AG09309 (cell line): ENCODE measurements at places on chromosomes 7 and 10.

- DNase-seq = no peak
Observed at GRCh38 chr10:22010973-22011408, 7.5 kb upstream of the DNAJC1 start.

GRCh38 chr10:72297281-72297804 is 23.6 kb downstream of the DDIT4 start:
- peak; percentile 97 for DNase-seq

DNA sequence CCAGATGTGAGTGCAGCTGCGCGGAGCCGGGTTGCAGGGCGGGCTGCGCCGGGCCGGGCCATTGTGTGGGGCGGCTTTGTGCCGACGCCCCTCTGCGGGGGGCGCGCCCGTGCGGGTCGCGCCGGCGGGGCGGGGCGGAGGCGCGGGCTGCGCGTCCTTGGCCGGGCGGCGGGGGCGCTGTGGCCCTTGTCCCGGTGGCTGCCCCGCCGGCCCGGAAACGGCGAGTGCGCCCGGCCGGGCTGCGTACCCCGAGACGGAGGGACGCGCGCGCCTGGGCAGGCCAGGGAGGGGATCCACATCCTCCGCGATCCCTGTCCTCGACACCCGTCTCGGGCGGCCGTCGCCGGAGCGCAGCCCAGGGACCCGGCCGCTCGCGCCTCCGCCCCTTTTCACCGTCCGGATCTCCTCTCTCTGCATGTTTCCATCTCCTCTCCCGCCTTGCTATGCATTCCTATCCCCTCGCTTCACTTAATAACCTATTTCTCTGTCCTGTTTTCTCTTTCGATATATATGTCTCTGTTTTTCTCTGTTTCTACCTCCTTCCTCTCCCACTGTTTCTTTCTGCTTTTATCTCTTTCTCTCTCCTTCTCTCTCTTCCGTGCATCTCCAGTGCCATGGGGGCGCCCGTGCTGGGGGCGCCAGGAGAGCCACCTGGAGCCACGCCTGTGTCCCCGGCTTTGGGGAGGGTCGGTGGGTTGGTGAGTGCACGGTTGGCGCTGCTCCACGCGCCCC is 765 bp downstream of the PFKFB3 start:
- DNase-seq = no peak

DNA sequence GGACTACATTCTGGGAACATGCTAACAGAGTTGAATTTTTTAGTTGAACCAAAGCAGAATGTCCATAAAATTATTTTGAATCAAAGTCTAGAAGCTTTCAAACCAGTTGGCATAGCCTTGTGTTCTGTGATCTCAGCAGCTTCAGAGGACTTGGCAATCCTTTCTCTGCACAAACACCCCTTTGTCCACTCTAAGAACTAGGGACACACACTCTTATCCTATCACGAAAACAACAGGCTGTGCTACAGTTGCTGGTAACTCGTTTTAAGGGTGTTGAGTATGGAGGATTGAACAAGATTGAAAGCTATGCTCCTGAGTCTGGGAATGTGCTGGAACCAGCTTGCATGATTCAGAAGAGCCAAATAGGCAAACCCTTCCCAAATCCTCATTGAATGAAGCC is 76.4 kb upstream of the PRSS58 start:
- DNase-seq = no peak

DNA sequence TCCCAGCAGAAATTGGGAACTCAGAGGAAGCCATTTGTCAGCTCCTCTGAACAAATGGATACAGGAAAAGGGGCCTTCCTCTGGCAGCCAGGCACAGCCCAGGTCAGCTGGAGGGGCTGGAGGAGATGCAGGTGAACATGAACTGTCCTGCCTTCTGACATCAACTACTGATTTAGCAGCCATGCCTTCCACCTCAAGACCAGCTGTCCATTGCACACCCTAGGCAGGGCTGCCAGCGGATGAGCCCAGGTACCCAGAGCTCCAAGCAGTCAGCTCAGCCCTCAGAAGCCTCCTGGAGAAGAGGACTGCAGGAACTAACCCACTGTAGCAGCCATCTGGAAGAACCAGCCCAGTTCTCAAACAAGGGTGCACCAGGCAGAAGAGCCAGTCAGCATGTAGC is 44.1 kb upstream of the GDF10 start:
- DNase-seq = no peak

DNA sequence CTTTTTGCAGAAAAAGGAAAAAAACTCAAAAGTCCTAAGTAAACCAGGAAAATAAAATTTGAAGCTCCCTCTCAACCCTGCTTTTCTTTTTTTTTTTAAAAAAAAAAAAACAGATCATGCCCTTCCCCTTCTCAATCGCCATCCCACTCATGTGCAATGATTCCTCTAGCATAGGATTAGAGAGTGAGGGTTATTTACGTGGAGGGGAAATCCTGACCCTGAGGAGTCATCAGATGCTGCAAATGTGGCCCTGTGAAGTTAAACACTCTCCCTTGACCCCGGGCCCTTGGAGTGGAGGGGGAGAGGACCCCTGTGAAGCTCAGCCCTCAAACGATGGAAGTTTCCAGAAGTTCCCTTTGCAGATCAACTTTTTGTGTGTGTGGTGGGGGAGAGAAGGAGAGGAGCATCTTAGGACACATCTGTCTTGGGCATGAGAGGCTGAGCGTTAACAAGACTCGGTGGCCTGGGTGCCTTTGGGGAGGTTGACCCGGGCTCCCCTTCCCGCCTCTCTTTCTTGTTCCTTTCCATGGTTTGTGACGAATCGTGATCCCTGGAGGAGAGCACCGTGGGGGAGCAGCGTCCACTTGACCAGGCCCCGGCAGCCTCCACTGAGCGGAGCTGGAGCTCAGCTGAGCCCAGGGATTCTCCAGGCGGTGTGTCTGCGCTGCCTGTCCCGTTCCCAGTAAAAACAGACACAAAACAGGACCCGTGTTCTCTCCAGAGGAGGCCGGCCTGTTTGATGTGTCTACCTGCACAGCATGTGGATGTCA is 1.5 kb upstream of the SHH start:
- DNase-seq = no peak

GRCh38 chr7:30253796-30254165 is 30.6 kb upstream of the ZNRF2 start:
- no peak for DNase-seq

DNA sequence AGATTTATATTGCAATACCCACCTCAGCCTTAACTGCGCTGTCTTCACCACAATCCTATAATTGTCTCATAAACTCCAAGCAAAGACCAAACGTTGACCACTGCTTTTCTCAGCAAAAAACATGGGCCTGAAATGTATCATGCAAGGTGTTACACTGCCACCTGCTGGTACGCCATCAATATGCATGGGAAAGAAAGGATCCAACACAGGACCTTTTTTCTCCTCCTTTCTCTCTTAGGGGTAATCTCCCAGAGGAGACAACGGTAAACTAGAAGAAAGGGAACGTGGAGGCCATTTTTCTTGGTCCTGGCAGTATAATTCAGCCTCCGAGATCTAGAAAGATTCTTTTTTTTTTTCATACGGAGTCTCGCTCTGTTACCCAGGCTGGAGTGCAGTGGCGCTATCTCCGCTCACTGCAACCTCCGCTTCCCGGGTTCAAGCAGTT is 79.1 kb upstream of the MPP7 start:
- peak; percentile 79 for DNase-seq

DNA sequence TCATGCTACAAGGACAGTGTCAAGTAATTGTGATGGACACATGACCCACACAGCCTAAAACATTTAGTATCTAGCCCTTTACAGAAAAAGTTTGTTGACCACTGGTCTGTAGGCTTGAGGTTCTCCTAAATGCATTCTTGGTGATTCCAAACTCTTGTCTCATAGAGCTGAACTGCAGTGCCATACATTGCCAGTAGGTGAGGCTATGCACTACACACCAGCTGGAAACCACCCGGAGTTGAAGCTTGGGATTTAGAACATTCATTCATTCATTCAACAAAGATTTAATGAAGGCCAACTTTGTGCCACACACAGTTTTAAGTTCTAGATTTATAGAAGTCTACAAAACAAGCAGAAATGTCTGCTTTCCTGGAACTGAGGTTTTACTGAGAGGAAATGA is 77.3 kb upstream of the TCF7L2 start:
- no peak for DNase-seq

- no peak for DNase-seq
Observed at GRCh38 chr7:158053183-158053915, 534.3 kb downstream of the PTPRN2 start.

- DNase-seq = peak; percentile 8
Observed at GRCh38 chr7:65798111-65799075, 74.5 kb upstream of the VKORC1L1 start.

DNA sequence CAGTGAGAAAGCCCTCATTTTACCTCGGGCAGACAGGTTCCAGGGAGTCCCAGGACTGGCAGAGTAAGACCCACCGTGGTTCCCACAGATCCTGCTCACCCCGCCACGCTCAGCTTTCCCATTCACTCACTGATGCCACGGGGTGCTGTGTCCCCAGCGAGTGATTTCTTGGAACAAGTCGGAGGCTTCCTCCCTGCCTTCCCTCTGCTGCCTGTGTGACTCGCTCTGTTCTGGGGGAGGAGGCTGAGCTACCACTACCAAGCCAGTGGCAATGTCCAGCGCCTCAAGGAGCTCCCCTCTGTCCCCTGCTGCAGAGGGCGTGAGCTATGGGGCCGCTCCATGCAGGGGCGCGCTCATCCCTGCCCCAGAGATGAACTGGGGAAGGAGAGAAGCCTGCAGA is 12.6 kb downstream of the IL15RA start:
- no peak for DNase-seq

DNA sequence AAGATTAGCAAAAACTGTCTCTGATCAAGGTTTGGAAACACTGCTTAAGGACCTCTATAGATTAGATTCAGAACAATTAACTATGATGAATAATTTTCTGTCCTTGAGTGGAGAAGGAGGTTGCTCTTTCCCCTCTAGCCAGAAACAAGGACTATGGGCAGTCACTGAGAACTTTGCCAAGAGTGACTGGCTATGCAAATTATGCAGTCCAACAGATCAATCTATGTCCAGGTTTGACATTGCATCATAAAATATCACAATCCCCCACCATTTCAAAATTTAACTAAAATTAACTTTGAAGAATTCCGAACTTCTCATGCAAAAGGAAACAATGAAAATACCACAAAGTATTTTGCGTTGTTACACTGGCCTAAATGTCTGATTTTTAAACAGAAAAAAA is 50.6 kb downstream of the TSPAN12 start:
- DNase-seq = no peak

GRCh38 chr7:1755783-1756625 is 85.9 kb downstream of the ELFN1 start:
- DNase-seq = no peak

GRCh38 chr7:74082770-74083116 is 861 bp upstream of the LIMK1 start:
- DNase-seq = no peak

- no peak for DNase-seq
Observed at GRCh38 chr7:141280100-141280499, 206.2 kb downstream of the TMEM178B start.
